HTR-8/SVneo (cell line): ENCODE measurements at places on chromosomes 4 and X.
A peak's percentile ranks its signal among the peaks of the same experiment; 100 is the strongest.

DNA sequence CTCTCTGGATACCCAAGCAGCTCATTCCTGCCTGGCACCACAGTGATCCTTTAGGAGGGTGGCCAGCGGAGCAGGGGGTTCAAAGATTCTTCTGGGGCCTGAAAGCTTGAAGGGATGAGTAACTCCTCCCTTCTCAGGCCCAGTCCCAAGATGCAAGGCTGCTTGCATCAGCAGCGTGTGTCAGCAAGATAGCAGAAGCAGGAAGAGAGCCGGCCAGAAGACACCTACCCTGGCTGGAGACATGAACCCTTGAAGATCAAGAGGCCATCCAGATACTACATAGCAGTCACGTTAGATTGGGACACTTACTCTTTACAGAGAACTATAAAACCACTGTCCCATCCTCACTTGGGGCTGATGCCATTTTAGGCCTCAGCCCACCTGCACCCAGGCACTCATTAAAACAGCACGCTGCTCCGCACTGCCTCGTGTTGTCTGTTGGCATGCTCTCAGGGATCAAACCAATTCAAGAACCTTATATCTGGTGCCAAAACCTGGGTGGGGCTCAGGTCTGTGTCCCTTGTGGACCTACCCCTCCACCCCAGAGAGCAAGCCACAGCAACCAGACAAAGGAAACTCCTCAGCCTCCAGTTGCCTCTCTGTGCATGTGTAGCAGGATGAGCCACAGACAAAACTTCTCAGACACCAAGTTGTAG lies 6.5 kb downstream of the UGT2B17 start:
- DNase-seq: no peak

DNA sequence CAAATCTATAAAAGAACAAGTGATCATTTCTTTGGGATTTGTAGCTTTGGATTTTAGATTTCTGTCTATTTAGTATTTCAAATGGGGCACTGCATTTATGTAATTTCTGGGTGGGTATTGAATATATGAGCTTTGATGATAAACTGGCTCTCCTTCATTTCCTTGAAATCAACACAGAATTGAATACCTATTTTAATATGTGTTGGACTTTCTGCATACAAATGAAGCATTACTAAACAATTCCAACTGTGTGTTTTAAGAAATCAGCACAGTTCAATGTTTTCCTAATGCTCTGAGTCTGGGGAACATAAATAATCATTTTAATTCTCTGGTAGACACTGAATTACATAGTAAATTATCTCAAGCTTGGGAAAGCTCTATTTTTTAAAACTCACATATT lies 42.0 kb upstream of the GBA3 start:
- no peak for DNase-seq

- peak; percentile 70 for DNase-seq
Measured at GRCh38 chr4:3375688-3376087, 66.1 kb upstream of the HGFAC start.

GRCh38 chr4:87738483-87738882 lies 60.9 kb upstream of the IBSP start:
- no peak for DNase-seq

GRCh38 chr4:119040694-119041185 lies 94.9 kb upstream of the MYOZ2 start:
- DNase-seq: no peak

DNA sequence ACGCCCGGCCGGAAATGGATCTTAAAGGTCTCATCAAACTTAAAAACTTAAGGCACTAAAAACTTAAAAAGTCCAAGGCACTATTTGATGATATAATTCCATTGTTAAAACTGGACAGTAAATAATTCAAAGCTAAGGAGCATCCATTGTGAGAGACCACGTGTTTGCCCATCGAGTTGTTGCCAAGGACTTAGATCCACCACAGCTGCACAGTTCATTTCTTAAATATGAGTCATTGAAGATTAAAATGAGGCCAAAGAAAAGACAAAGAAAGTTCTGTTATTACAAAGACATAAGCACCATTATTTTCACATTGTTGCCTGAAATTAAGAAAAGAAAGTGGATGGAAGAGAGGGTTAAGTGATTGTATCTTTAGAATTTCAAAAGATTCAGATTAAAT lies 411.5 kb upstream of the FTHL17 start:
- DNase-seq: peak; percentile 11

DNA sequence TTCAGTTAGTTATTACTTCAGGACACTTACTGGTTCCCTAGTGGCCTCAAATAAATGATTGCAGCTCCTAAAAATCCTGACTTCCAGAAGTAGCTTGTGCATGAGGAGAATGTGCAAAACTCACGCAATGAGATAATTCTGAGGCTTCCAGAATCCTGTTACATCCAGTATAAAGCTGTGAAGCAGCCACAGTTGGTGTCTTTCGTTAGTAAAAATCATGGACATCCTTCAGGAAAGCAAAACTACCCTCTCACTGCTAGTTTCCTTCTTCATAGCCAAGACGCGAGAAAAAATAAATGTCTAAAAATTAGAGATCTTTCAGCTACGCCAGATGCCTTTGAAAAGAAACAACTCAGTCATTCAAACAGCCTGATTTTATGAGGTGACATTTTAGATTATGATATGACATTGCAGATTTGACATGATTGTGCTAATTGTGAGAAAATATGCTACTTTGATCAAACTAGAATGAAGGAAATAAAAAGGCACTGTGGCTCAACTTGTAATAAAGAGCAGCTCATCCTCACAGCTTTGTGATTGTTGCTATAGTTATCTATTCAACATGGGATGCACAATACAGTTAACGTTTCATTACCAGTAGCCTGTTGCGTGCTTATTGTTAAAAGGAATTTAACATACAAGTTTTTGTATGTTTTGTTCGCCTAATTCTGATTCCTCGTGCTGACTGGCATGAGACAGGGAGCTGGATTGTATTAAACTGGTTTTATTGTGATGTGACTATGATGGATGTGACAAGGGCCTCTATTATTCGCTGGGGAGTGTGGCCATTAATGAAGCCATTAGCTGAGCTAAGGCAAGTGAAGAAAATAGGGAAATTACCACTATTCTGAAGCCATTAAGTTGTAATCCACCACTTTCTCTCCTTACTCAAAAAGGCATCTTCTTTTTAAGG lies 40.5 kb downstream of the AFF2 start:
- no peak for DNase-seq

DNA sequence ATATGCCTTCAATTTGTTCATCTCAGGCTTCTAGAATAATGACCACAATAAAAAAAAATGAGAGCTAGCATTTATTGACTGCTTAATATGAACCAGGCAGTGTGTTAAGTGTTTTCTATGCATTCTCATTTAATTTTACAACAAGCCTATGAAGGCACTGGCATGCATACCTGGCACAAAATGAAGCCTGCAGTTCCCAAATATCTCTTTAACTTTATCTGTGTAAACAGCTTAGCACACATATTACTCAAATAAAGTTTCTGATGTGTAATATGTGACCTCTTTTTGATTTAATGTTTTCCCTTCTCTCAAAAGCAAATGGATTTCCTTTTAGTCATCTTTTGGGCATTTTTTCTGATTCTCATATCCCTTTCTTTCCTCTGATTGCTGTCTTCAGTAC lies 671.8 kb downstream of the PCDH7 start:
- DNase-seq: no peak

DNA sequence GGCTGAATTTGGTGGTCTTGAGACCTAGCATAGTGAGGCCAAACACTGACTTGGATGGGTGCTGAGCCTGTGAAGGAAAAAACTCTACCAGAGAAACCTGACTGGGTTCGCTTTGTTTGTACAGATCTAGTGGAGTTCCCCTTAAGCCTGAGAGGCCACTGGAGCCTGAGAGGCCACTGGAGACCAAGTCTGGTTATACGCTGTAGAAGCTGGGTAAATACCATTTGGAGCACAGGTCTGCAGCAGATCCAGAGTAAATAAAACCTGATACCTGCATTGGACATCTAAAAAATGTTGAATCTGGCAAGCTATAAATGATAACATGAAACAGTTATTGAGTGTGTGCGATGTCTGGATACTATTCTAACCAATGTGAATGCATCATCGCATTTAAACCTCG lies 104.3 kb upstream of the IGSF1 start:
- DNase-seq: no peak

- DNase-seq: no peak
Measured at GRCh38 chr4:97370568-97370967, 772.7 kb downstream of the STPG2 start.

- DNase-seq: no peak
Measured at GRCh38 chrX:48958635-48959094, 1.3 kb upstream of the OTUD5 start.

GRCh38 chr4:105923497-105924238 lies 28.4 kb downstream of the NPNT start:
- no peak for DNase-seq

- DNase-seq: no peak
Measured at GRCh38 chr4:1401409-1402020, 4.7 kb downstream of the NKX1-1 start.

DNA sequence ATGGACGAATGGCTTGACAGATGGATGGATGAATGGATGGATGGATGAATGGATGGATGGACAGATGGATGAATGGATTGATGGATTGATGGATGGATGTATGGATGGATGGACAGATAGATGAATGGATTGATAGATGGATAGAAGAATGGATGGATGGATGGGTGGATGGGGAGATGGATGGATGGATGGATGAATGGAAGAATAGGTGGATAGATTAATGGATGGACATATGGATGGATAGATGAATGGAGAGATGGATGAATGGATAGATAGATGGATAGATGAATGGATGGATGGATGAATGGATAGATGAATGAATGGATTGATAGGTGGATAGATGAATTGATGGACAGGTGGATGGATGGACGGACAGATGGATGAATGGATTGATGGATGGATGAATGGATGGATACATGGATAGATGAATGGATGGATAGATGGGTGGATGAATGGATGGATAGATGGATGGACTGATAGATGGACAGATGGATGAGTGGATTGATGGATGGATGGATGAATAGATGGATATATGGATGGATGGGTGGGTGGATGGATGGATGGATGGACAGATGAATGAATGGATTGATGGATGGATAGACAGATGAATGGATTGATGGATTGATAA lies 33.9 kb downstream of the PSAPL1 start:
- no peak for DNase-seq

DNA sequence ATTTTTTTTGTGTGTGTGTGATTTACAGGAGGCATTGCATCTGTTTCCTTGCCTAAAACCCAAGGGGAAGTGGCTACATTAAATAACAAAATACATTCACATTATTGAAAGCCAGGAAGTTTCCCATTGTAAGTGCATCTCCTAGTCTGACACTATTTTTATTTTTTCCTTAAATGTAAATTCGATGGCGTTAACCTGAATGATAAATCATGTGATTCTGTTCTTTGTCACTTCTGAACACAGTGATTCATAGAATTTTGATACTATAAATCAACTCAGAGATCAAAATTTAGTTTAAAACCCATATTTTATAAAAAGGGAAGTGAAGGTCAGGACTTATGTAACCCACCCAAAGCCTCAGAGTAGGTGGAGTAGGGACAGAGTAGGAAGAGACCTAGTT lies 258.1 kb downstream of the GABRG1 start:
- no peak for DNase-seq

DNA sequence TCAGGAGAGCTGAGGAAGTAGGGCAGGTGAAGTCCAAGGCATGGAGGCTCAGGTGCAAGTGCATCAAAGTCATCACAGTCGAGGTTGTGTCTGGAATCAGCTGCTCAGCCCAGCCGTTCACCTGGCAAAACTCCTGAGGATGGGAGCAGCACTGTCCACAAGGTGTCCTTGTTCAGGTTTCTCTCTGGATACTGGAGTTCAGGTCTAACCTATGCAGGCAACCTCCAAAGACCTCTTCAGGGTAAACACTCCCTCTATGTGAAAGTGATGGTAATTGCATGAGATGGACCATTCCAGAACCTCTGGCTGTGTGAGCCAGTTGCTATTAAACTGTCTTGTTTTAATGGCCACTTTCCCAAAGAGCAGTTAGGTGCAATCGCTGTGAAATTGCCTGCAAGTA lies 120.2 kb upstream of the PSAPL1 start:
- DNase-seq: no peak

- no peak for DNase-seq
Measured at GRCh38 chrX:136779346-136779781, 1.4 kb downstream of the ARHGEF6 start.

DNA sequence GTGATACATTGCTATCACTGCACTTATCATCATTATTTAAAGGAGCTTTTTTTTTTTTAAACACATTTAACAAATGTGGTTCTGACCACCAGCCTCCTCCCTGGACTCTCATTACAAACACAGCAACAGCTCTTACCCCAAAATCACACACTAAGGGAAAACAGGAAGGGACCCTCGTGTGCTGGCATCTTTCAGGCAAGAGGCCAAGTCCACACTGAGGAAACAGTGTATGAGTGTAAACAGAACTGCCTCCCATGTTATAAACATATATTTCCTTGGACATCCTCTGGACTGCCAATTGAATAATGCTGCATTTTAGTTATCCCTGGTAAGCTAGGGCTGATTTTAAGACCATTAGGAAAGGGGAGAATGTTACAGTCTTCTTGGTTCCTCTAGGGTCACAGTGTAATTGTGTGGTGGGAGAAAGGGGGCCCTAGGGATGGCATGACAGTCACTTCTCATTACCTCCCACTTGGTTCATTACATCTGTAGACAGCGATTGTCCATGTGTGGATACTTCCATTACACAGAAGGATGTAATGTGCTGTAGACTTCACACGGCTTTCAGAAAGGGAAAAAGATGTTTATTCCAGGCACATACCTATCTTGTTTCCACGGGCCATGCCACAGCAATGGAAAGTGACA lies 244.6 kb upstream of the TET2 start:
- DNase-seq: no peak

DNA sequence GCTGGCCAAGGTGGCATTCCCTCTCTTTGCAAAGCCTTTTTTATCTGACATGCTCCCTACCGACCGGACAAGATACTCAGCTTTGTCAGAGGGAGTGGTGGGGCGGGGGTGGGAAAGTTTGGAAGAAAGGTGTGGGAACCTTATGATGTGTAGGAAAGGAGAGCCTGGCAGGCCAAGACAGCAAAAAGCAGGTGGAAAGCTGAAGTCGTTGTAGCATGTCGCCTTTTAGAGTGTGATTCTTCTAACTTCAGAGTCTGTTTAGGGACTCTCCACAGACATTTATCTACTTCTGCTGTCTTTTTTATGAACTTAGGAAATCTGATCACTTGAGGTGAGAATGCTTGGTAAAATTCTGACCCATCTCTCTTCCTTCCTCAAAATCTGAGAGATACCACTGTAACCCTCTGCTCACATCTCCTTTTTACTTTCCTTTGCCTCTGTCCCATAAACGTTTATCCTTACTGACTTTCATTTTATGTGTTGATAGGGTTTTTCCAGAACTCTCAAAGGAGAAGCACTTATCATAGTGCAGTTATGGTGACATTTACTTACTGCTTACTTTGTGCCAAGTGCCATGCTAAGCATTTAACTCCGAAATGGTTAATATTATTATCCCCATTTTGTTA lies 8.2 kb upstream of the RUFY3 start:
- DNase-seq: no peak

GRCh38 chr4:31651541-31651940 lies 931.4 kb downstream of the PCDH7 start:
- no peak for DNase-seq

- no peak for DNase-seq
Measured at GRCh38 chrX:122087341-122087740, 1039.9 kb downstream of the GLUD2 start.

GRCh38 chr4:154164931-154165839 lies 326.4 kb downstream of the DCHS2 start:
- DNase-seq: no peak
